Pulmonary artery endothelial cell (primary cell): ENCODE measurements at places on chromosomes 7 and 10. TPM values are rescaled to one million over a fixed set of nuclear protein-coding genes. Genes with fewer than 3 reads are reported as not detected.

GRCh38 chr10:128069351-128070051, 56.7 kb downstream of the MKI67 start:
- peak; percentile 30 for DNase-seq

- no peak for DNase-seq
These were observed 109.2 kb downstream of the ANK3 start for GRCh38 chr10:60280475-60280874.

Gene PHKG1
- total RNA-seq, result 0.46 and 0.59 TPM in 2 replicates

Gene GIMAP6
- 160 and 231 TPM in 2 replicates for total RNA-seq

DNA sequence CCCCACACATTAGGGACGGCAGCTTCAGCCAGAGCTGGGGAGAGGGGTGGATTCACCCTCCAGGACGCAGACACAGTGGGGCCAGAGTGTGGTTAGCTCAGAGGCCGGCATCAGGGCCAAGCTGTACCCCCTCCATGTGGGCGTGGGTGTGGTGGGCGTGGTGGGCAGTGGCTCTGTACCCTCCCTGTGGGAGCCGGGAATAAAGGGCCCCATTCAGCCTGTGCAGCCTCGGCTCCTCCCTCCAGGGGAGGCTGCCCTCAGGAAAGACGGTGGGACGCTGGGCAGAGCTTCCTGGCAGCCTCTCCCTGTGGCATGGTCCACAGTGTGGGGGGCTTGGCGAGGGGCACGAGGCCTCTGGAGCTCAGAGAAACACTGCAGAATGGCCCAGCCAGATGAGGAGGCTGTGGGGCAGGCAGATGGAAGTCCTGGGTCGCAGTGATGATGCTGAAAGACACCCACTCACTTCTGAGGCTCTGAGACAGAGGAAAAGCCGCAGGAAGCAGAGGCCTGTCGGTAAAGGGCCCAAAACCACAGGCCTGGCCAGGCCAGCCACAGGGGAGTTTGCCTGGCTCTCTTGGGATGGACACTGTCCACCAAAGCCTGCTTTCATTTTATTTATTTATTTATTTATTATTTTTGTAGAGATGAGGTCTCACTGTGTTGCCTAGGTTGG, 108.0 kb downstream of the SH3PXD2A start:
- DNase-seq, result no peak

Gene LRRC18
- total RNA-seq, result not detected in 2 replicates

- no peak for DNase-seq
These were observed 517.3 kb downstream of the GRID1 start for GRCh38 chr10:85849315-85849714.

GRCh38 chr10:23139677-23140076, 44.3 kb downstream of the MSRB2 start:
- DNase-seq, result no peak

Gene NPFFR1
- not detected in 2 replicates for total RNA-seq

DNA sequence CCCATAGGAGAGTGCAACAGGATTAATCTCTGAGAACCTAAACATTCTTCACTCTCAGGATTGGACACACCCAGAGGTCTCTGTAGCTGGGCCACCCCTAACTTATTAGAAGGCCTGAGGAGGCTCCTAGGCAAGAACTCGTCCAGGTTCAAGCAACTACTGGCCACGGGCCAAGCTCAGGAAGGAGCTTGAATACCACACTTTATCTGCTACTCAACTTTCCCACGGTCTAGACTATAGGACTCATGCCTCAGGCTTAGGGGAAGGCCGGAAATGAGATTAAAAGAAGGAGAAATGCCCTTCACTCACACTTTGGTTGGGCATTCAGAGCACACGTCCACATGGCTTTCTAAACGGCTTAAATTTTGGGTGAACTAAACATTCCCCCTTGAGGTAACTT, 142.8 kb upstream of the PHYHIPL start:
- DNase-seq, result no peak

Gene DUSP5
- 18.9 and 21.6 TPM in 2 replicates for total RNA-seq

Gene AOAH
- total RNA-seq, result not detected in 2 replicates

Gene GATA3
- 0.25 and 0.53 TPM in 2 replicates for total RNA-seq

Gene GNGT1
- not detected in 2 replicates for total RNA-seq

DNA sequence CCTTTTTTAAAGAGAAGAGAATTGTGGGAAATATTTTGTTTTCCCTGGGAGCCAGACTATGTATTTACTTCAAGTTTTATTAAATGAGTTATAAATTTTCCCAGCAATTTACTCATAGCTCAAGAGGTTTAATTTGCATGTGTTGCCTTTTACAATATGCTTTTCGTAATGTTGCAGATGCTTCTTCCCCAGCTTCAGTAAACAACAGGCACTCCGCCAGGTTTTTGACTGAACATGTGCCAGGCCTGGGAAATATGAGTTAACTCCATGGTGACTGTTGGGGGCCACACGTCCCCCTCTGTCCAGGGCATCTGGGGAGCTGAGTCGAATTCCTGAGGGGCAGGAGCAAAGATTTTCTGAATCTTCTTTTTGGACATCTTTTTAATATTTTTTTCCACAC, 545.7 kb downstream of the LRMDA start:
- no peak for DNase-seq

Gene CUBN
- 1.4 and 2.0 TPM in 2 replicates for total RNA-seq

Gene MRLN
- not detected in 2 replicates for total RNA-seq

Gene XRCC2
- total RNA-seq, result 3.8 and 6.7 TPM in 2 replicates

Gene PLXNA4
- total RNA-seq, result 12.5 and 15.5 TPM in 2 replicates

Gene TMEM213
- total RNA-seq, result not detected in 2 replicates

GRCh38 chr7:2566890-2567678, 8.3 kb downstream of the IQCE start:
- no peak for DNase-seq

DNA sequence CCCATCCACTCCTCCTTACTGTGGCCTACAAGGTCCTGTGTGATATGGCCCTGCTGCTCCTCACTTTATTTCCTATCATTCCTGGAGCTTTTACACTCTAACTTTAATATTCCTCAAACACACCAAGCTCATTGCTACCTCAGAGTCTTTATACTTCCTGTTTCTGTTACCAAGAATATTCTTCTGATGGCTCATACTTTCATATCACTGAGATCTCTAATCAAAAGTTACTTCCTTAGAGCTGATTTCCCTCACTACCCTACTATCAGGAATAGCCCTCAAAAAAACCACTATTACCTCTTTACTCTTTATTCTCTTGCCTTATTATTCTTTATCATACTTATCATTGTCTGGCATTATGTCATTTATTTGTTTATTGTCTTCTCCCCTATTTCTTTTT, 5.8 kb upstream of the PPP3CB start:
- no peak for DNase-seq

- DNase-seq, result no peak
These were observed 1651.0 kb downstream of the REEP3 start for GRCh38 chr10:65172249-65172648.

GRCh38 chr10:103055105-103055504, 137.0 kb downstream of the CNNM2 start:
- DNase-seq, result no peak

DNA sequence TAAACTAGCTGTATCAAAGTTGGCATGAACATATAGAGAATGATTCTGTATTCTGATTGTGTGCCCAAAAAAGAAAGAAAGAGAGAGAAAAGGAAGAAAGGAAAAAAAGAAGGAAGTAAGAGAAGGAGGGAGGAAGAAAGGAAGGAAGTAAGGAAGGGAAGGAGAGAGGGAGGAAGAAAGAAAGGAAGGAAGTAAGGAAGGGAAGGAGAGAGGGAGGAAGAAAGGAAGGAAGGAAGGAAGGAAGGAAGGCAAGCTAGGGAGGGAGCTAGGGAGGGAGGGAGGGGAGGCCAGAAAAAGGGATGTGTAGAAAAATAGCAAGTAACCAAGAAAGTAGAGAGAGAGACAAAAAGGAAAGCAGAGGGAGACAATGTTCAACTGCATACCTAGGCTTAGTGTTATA, 60.7 kb upstream of the TARP start:
- DNase-seq, result no peak

DNA sequence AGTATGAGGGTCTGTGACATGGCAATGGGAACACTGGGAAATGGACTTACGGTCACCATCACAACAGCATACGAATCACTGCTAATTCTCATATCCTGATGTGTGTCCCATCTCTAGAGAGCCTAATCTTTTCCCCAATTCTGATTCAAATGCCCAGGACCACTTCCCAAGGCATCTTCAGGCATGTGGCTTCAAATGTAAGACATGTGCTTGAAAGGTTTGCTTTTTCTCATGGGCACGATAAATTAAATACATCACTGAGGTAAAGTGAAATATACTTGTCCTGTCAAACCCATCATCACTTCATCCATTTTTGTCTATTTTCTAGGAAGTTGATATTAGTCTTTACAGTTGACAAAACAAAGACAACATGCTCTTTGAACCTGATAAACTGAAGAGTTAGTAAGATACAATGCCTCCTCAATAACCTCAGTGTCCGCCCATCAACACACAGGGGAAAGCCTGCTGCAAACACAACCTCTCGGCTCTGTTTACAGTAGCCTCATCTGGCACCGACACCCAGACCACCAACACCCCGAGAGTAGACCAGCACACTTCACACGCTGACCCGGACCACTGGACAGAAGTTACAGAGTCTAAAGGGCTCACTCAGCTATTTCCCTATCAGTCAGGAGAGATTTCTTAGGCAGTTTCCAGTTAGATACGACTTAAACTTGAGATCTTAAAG, 24.8 kb downstream of the GRB10 start:
- no peak for DNase-seq
